Stimulated activated CD8-positive, alpha-beta memory T cell treated with anti-CD3 and anti-CD28 coated beads, Interleukin-2, amount 100 ng/mL, for 1 hour (primary cell): ENCODE measurements at places on chromosomes 6 and 20.
A peak's percentile ranks its signal among the peaks of the same experiment; 100 is the strongest.

GRCh38 chr20:32775336-32775991 is 13.3 kb downstream of the DNMT3B start:
- DNase-seq = no peak

GRCh38 chr6:159107451-159108260 is 61.5 kb upstream of the FNDC1 start:
- DNase-seq = peak; percentile 26

GRCh38 chr6:169858293-169858934 is 107.0 kb downstream of the ERMARD start:
- DNase-seq = no peak

- DNase-seq = no peak
These were observed 65.5 kb upstream of the F13A1 start for GRCh38 chr6:6386010-6386409.

- no peak for DNase-seq
These were observed 220.9 kb upstream of the MYLIP start for GRCh38 chr6:15907914-15908518.

- DNase-seq = no peak
These were observed 29.9 kb upstream of the MTHFD1L start for GRCh38 chr6:150835620-150836019.

DNA sequence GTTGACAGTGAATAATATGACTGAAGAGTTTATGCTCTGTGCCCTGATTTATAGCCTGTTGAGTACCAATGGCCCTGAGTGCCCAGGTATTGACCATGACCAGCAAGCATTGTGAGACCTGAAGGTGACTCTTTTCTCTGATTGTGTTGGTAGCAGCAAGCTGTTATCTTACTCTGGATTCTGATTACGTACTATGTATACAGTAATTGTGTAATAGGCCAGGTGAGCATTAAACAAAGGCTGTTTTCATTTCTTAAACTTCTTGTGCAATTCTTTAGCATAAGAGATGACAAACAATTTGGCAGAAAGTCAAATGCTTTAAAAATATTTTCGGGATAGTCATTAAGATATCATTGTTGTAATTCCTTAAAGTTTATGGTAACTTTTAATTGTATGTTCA is 111.7 kb upstream of the PTPRK start:
- no peak for DNase-seq

GRCh38 chr6:35731414-35731735 is 5.5 kb upstream of the ARMC12 start:
- peak; percentile 91 for DNase-seq

DNA sequence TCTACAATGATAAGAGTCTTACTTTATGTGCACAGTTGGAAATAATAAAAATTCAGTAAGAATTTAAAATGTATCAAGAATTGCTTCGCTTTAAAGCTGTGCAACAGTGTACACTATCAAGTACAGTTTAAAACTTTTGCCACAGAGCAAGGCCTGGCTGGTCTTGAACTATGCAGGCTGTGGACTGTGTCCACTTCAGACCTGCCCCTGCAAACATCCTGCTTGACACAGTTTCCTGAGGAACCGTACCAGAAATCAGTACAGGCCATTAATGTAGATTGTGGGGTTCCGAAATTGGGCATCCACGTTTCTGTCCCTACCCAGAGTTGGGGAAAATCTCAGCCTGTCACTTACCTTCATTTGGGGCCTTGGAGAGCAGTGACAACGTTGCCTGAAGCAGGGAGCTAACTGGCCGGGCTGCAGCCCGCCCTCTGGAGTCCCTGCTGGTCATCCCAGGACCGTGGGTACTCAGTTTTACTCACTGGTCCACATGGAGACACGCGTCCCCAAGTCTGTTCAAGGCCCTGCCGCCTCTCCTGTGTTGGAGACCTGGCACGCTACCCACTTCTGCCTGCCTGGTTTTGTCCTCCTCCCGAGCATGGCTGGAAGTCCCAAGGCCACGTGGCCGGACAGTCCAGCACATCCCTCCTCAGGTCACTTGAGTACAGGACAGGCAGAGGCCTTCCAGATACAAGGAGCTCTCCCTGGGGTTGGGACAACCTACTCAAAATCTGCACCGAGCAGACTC is 8.4 kb downstream of the NINL start:
- no peak for DNase-seq

DNA sequence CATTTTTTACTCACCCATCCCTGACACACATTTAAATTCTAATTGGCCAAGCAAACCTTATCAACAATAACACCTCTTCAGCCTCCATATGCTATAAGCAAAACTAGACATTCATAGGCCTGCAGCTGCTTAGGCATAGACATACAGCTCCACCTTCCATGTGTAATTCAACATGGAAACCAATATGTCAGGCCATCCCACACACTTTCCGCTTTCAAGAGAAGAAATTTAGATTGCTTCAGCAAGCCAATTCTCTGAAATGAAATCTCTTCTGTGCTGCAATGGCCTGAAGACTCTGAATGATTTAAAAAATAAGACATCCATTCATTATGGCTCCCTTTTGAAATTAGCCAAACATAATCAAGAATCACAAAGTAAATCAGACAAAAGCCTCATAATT is 4.5 kb upstream of the RAB22A start:
- DNase-seq = no peak

DNA sequence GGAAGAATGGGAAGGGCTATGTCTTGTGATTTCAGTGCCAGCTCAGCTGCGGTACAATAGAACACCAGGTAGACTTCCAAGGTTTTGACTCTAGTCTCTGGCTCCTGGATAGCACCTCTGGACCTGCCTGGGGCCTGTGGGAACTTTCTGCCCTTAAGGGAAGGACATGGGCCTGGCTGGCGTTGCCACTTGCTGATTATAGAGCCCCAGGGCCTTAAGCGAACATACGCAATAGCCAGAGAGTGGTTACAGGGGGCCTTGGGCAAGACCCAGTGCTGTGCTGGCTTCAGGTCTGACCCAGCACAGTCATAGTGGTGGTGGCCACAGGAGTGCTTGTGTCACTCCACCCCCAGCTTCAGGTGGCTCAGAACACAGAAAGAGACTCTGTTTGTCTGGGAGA is 131.1 kb upstream of the COL21A1 start:
- no peak for DNase-seq

GRCh38 chr6:115971785-115972184 is 88.9 kb downstream of the FRK start:
- no peak for DNase-seq

GRCh38 chr6:36370638-36371037 is 16.8 kb downstream of the ETV7 start:
- DNase-seq = no peak

- no peak for DNase-seq
These were observed 220.7 kb upstream of the DEFB112 start for GRCh38 chr6:50270415-50270814.

GRCh38 chr6:493840-494239 is 102.3 kb downstream of the IRF4 start:
- DNase-seq = no peak

DNA sequence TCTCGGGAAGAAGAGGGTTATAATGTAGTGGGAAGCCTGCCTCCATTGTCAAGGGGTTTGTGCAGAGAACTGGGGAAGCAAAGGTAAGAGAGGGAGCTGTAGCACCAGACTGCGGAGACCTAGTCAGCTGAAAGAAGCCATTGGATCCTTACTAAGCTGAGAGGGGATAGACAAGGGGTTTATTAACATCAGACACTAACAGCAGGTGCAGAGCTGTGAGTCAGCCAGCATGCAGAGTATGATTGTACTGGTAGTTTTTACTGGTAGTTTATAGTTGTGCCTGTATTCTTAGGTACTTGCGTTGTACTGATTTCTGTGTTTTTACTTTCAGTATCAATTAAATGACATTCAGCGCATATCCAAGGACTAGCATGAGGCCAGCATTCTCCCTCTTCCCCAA is 17.8 kb upstream of the COL19A1 start:
- no peak for DNase-seq

DNA sequence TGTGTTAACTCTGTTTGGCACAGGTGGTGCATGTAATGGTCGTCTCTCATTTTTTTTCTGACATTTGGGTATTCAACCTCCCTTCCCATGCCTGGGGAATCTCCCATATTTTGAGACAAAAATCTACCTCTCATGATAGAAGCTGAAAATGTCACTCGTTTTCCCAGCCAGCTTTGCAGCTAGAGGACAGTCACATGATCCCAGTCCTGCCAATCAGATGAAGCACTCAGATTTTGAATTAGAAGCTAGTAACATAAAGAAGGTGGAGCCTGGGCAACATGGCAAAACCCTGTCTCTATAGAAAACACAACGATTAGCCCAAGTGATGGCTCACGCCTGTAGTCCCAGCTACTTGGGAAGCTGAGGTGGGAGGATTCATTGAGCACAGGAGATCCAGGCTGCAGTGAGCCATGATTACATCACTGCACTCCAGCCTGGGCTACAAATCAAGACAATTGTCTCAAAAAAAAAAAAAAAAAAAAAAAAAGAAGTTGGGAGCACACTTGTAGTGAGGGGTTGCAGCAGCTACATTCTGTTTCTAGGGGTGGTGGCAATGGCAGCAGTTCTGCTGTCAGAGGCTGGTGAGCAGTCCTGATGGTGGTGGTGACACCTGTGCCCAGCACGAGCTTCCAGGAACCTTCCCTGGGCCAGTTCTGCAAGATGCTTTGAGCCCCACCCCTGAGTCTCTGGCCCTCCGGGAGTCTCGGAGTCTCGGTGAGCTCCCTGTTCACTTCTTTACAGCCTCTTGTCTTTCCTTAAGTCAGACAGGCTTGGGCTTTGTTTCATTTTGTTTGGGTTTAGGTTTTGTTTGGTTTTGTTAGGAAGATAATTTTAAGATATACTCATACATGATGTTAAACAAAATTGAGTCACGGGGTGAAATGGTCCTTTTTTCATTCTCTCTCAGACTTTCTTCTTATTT is 94.1 kb upstream of the KCNG1 start:
- DNase-seq = no peak

DNA sequence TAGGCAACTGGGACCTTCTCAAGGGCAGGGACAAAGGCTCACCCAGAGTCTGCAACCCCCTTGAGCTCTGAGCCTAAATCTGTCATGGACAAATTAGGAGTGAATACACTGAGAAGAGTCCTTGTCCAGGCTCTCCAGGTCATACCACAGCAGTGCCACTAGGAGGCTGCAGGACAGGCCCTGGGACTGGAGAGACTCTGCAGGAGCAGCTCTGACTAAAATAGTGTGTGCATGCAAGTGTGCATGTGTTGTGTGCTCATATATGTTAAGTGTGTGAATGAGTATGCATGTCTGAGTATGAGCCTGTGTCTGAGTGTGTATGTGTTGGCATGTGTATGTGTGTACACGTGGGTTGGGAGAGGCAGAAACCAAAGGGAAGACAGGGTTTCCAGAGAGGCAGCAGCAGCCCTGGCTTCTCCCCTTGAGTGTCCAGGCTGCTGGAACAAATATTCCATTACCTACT is 27.1 kb downstream of the MRPL14 start:
- DNase-seq = no peak

DNA sequence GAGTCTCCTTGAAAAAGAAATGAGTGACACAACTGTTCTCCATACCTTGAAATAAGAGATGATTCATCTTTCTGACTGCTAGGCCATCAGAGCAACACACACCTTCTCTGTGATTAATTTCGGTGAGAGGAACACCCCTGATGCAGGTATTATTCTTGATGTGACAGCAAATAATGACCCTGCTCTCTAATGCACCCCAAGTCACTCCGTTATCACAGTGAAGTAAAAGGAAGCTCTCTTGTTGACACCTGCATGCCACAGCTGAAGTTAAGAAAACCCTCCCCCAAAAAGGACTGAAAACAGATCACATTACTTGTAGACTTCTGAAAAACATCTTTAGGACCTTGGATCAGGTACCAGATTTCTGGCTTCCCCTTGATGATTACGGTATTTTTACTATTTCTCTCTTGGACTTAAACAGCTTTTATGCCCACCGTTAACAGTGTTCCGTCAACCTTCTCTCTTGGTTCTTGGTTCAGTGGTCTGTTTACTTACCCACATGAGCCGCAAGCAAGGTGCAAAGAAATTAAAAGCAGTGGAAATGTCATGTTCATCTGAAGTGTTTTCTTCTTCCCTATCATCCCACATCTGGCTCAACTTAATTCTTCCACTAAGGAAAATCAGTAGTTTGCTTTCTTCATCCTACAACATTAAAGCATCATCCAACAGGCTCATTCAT is 249.7 kb downstream of the GMPR start:
- no peak for DNase-seq

DNA sequence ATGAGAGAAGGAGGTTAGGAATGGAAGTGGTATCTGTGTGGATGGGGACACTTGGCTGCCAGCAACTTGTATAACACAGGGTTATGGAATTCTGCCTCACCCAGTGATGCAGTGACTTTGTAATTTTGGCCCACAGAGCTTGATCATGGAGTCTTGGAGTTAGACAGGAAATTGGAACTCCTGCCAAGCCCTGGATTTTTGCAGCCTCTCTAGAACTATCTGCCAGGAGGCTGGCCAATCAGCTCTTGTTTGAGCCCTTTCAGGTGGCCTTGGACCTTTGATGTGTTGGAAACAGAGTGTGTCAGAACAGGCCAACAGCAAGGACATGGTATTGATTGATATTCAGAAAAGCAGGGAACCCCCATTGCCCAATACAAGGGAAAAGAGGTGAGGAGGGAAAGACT is 157.7 kb upstream of the GGTLC1 start:
- no peak for DNase-seq

DNA sequence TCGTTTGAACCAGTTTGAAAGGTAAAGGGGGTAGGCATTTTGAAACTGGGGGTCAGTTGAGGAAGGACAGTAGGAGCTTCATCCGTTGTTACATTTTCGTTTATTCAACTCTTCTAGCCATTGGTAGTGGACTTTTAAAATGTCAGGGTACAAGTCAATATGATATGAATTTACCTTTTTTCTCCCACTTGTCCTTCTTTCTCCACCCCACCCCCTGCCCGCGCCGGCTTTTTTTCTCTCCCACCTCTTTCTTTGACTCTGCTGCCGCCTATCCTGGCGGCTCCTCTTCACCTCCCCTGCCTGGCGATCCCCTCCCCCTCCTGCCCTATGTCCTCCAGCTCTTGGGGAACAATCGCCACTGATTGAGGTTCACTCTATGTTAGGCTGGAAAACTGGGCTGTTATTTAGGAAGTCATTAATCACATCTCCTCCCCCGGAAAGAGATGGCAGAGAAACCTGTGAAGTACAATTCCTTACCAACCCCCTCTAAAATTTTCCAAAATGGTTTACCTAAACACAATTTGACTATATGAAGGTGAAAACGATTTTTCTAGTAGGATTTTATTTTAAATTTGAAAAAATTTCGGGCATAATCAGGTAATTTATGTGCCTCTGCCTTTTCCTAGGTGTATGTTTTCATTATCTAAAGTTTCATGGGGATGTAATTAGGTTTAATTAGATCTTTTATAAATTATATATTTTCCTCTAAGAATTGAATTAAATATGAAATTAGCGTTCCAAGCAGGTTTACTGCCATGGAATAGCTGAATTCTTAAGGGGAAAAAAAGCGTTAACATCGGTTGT is 778 bp upstream of the LIN28B start:
- no peak for DNase-seq
